Psoas muscle (tissue), 8 donors: ENCODE measurements at places on chromosomes 1 and 21.

DNA sequence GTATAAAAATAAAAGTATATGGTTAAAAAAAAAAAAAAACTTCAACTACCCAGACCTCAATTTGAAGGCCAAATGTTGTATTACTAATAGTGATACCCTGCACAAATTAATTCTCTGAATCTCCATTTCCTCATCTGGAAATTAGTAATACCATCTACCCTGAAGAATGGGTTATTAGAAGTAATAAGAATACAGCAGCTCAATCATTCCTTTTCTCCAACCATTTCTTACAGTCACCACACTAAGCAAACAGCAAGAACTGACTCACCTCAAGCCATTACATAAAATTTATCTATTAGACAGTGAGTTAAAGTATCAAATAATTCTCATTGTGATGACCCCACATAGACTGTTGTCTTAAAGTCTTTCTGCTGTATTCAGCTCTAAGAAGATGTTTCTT lies 39.6 kb downstream of the RERE start:
- no peak for DNase-seq

GRCh38 chr1:1664941-1665814 lies 6.4 kb upstream of the CDK11B start:
- DNase-seq = no peak

DNA sequence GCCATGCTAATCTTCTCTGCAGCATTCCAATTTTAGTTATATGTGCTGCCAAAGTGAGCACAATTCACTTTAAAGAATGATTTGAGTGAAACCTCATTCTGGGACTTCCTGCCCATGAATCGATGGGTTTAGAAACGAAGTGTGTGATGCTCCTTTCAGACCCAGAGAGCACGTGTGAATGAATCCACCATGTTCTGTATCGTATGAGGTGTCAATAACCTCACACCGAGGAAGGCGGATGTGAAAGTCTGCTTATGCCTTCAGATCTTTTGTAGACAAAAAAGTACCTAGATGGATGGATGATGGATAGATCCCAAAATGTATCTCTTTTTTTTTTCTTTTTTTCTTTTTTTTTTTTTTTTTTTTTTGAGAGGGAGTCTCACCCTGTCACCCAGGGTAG lies 13.8 kb downstream of the UBASH3A start:
- no peak for DNase-seq

DNA sequence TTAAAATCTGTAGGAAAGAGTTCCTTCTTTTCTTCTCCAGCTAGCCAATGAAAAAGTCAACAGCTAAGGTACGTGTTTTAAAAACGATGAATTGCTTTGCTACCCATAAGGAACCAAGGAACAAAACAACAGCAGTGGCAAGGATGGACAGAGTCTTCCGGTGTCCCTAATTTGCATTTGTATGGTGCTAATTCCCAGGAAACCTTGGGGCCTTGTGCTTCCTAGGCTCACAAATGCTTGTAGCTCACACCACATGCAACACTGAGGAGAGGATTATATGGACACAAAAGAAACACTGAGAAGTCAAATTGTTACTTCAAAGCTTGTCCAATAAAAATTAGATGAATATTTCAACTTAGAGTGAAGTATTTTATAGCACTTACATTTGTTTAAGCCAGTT lies 1.8 kb upstream of the PGBD5 start:
- DNase-seq = no peak

- DNase-seq = peak; percentile 79
Measured at GRCh38 chr21:44299458-44300261, at the start of gene PFKL. TSS of gene PFKL (plus strand) at chr21:44300053. CDS start at chr21:44300106, 53 bp downstream.

GRCh38 chr1:222818171-222818570 lies 3.3 kb downstream of the DISP1 start:
- no peak for DNase-seq

GRCh38 chr1:30911059-30911954 lies 2.7 kb upstream of the SDC3 start:
- peak; percentile 89 for DNase-seq

DNA sequence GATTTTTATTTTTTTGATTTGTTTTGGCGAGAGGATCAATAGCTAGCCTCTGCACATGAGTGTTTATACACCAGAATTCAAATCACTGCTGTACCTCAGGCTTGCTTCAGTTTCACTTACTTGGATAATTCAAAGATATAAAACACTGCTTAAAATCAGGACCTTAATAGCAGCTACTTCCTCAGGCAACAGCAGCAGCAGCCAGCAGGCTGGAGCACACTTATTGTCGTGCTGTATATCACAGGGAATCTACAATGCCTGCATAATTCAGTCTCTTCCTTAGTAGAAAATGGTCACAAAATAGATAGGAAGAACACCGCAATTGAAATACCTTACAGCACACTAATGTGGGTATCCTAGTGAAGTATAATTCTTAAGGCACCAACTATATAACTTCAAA lies 497.3 kb downstream of the NEGR1 start:
- DNase-seq = no peak

DNA sequence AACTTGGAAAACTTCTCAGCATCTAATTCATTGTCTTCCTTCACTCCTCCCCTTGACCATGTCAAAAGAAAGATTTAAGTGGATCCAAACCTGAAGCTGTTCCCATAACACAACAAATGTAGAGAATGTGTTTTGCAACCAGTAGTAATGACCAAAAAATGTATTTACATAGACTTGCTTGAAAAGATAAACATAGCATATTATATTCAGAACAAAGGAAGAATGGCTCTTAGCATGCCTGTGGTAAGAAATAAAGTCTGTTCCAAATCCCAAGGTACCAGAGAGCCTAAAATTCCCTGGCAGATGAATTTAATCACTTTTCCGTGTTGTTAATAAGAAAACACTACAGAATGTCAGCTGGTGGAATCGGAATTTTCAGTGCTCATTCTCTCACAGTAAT lies 36.8 kb downstream of the FMO3 start:
- no peak for DNase-seq

DNA sequence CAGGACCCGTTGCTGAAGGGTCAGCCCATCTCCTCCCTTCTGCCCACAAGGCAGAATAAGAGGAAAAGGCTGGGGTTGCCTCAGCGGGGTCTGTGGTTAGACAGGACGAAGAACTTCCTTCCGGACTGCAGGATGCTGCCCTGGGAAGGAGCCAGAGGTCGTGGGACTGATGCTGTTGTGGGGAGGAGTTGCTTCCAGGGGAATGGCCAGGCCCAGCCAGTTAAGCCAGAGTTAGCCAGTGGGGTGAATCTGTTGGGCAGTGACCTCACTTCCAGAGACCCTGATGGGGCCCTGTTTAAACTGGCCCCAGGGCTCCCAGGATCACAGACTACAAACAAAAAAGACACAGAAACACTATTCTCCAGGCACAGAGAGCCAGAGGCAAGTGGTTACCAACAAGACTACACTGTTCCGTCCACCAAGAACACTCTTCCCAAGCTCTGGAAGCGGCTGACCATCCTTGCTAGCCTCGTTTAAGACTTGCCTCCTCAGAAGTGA lies 13.0 kb downstream of the FAM229A start:
- DNase-seq = peak; percentile 65

DNA sequence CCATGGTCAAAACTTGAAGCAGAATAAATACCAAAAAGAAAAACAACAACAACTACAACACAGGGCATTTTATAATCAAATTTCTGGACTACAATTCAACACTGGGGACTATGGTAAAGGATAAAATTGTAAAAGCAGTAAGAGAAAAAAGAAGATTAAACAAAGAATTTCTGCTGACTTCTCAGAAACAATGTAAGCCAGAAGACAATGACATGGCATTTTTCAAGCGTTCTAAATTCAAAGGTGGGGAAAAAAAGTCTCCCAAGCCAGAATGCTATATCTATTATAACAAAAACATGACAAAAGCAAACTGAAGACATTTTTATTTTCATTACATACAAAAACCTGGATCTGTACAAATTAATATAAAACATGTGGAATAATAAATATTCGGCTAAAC lies 433.1 kb downstream of the NPHP4 start:
- no peak for DNase-seq
